ENCODE measurements at places on chromosomes 5 and 9. TPM values are rescaled to one million over a fixed set of nuclear protein-coding genes. Genes with fewer than 3 reads are reported as not detected.

- H3K4me1 ChIP-seq, result no peaks in the 10 kb centered on the region
- peak within 1 kb of the TSS; percentile 58 for H3K4me3 ChIP-seq
- peak within 1 kb of the TSS; percentile 84 for H3K27ac ChIP-seq
- H3K27me3 ChIP-seq, result no peaks in the 10 kb centered on the region
- no peaks in the 10 kb centered on the region for H3K36me3 ChIP-seq
- peak; percentile 64 for DNase-seq
Measured at GRCh38 chr5:84384604-84385575, at the start of gene EDIL3. EDIL3 (minus strand) TSS chr5:84384880; CDS start chr5:84384374, 506 bp downstream.

Gene IRX1
- total RNA-seq, result not detected

Gene SPINK14
- not detected for total RNA-seq

Gene SAXO1
- total RNA-seq, result not detected

DNA sequence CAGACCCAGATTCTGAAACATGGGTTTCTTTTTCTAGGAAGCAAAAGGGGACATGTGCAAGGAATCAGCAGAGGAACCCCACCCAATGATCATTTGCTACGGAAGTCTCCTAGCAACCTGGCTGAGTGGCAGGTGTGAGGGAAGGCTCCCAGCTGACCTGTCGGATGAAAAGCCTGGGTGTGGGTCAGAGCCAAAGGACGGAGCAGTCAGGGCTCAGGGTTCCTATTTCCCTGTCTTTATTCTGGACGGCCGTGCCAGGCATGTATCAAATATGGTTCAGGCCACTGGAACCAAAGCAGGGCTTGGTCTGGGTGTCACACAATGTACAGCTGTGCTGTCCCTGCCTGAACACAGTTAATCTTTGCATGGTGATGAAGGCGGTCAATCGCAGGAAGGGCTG is 20.1 kb downstream of the STK10 start:
- H3K27ac ChIP-seq, result no peak overlapping the region
- DNase-seq, result no peak
- H3K27me3 ChIP-seq, result no peaks in the 10 kb centered on the region
- H3K36me3 ChIP-seq, result no peaks in the 10 kb centered on the region
- H3K4me3 ChIP-seq, result no peak overlapping the region

DNA sequence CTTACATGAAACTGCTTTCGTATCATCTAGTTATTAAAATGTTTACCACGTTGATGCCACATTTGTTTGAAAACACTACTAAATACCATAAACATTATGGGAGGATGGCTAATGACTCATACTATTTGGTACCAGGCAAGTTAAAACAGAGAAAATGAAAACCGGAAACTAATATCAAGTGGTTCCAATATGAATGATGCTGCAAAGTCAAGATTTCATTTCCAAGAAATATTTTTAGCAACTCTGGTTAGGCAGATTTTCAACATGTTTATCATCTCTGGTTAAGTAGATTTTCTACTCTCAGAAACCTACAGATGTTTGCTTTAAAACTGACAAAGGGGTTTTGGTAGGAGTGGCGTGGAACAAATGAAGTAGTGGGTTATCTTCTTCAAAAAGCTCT is 4.9 kb upstream of the F2R start:
- no peak for DNase-seq
- no peak overlapping the region for H3K27ac ChIP-seq
- H3K4me3 ChIP-seq, result no peak overlapping the region
- H3K4me1 ChIP-seq, result no peaks in the 10 kb centered on the region
- no peaks in the 10 kb centered on the region for H3K36me3 ChIP-seq
- H3K27me3 ChIP-seq, result peaks cover 5% of the 10 kb centered on the region

DNA sequence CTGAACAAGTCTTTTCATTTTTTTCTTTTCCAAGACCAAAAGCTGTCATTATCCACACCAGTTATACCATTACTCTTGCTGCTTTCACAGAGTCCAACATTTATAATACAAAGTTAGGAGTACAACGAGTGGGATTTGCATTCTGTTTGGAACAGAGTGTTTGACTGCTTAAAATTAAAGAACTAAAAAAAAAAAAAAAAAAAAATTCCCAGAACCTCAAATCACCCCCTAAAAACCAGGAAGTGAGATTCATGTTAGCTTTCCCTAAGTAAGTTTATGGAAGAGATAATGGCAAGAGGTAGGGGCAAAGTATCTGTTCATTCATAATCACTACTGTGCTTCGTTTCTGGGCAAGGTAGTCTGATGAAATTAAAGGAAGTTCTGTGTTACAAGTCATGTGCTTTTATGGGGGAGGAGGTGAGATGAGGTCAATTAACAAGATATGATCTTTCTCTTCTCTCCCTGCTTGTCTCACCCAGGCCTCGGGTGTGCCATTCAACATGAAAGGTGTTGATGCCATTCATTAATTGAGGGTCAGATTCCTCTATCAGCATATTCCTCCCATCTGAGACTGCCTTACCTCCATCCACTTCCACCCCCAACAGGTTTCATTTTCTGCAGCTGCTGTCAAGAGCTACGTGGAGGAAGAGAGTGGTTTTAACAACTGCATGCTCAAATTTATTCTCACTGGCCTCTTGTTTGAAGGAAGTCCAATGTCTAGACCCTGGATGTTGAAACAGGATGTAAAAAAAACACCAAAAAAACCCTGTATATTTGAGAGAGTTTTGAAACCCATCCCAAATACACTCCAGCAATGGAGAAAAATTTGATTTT is 58.1 kb downstream of the MARCHF3 start:
- no peaks in the 10 kb centered on the region for H3K36me3 ChIP-seq
- peaks cover 6% of the 10 kb centered on the region for H3K4me1 ChIP-seq
- DNase-seq, result peak; percentile 51
- no peaks in the 10 kb centered on the region for H3K27me3 ChIP-seq

DNA sequence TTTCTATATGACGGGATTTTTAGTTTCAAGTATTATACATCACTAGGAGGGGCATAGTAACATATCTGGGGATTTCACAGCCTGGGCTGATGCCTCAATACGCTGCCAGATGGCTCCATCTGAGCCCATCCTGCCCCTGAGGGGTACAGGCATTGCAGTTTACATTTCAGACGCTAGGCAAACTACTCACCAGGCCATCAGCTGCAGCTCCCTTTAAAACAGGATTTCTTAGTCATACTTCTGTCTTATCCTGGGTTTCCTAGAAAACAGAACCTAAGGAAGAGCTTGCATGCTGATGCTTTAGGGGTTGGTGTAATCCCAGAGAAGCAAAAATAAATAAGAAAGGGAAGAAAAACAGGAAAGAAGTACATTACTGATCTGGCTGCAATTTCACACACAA is 372.8 kb upstream of the PIK3R1 start:
- H3K4me3 ChIP-seq, result no peak overlapping the region
- no peak for DNase-seq
- no peaks in the 10 kb centered on the region for H3K36me3 ChIP-seq
- no peak overlapping the region for H3K27ac ChIP-seq

Gene HBEGF
- 4.3 TPM for total RNA-seq

Gene PHYHD1
- 6.6 TPM for total RNA-seq

- H3K4me1 ChIP-seq, result no peaks in the 10 kb centered on the region
- H3K27me3 ChIP-seq, result peaks cover 17% of the 10 kb centered on the region
- H3K27ac ChIP-seq, result no peak overlapping the region
Measured at GRCh38 chr5:79508354-79508753, 5.6 kb downstream of the HOMER1 start.

DNA sequence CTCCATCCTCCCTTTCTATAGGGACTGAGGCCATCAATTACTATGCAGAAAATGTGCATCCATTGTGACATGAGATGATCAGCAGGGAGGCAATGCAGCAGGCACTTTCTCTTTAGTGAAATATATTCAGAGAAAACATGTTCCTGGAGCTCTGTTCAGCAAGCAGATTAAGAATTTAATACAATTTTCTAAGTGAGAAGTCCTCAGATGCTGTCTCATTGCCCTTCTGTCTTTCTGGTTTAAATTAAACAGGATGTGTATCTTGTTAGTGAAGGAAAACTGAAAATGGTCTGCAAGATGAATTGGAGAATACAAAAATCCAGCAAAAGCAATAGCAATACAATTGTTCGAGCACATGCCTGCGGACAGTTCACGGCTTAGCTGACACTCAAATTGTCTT is 445.8 kb upstream of the RIOK2 start:
- no peaks in the 10 kb centered on the region for H3K27me3 ChIP-seq
- no peak overlapping the region for H3K27ac ChIP-seq
- H3K4me3 ChIP-seq, result no peak overlapping the region
- no peak for DNase-seq

DNA sequence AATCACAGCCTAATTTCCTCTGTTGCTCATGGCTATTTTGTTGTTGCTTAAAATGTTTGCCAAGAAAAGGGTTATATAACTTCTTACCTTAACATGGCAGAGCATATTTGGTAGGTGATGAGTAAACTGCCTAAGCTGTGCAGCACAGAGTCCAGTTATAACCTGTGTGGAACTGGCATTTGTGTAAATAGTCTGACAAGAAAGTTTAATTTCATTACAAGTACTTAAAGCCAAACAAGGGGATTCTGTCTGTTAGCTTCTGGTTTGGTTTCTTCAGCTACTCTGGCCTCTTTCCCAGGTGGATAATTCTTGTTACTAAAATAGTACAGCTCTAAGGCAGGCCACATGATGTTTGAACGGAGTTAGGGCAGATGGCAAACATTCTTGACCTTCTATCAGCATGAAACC is 72.2 kb downstream of the PTCD2 start:
- H3K27ac ChIP-seq, result no peak overlapping the region
- DNase-seq, result no peak
- H3K4me1 ChIP-seq, result no peaks in the 10 kb centered on the region
- no peaks in the 10 kb centered on the region for H3K27me3 ChIP-seq
- no peak overlapping the region for H3K4me3 ChIP-seq

DNA sequence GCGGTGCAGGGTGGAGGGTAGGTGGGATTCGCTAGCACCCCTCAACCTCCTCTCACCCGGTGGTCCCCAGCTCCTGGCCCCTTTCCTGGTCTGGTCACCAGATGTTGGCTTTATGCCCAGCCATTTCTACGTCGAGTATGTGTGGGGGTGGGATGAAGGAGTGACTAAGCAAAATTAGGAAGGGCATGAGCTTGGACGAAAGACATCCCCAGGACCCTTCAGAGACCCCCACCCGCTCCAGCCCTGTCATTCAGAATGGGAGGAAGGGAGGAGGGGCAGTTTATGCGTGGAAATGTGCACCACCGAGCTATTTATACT is 742 bp downstream of the BHMT2 start:
- no peaks in the 10 kb centered on the region for H3K4me1 ChIP-seq
- H3K4me3 ChIP-seq, result no peak overlapping the region
- DNase-seq, result no peak
- no peaks in the 10 kb centered on the region for H3K36me3 ChIP-seq

DNA sequence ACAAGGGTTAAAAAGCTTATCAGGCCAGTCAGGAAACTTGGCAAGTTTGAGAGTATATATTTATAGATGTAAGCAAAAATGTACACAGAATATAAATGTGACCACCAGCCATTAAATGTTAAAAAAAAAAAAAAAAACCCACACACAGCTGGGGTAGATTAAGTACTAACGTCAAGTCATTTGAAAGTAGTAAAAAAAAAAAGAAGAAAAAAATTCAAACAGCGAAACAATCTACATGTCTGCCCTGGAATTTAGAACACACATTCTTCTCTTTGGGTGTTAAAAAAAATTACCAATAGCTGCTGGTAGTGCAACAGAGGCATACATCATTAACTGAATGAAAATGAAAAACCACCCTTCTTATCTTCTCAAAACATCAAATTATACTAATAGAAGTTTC is 269.7 kb downstream of the MLLT3 start:
- H3K27me3 ChIP-seq, result no peaks in the 10 kb centered on the region
- no peak for DNase-seq
- no peak overlapping the region for H3K4me3 ChIP-seq
- H3K36me3 ChIP-seq, result no peaks in the 10 kb centered on the region
- no peak overlapping the region for H3K27ac ChIP-seq

GRCh38 chr9:4768681-4769080 is 24.1 kb upstream of the RCL1 start:
- no peak overlapping the region for H3K4me3 ChIP-seq
- H3K4me1 ChIP-seq, result no peaks in the 10 kb centered on the region
- H3K27me3 ChIP-seq, result no peaks in the 10 kb centered on the region
- DNase-seq, result no peak

Gene C6
- total RNA-seq, result 1.1 TPM

DNA sequence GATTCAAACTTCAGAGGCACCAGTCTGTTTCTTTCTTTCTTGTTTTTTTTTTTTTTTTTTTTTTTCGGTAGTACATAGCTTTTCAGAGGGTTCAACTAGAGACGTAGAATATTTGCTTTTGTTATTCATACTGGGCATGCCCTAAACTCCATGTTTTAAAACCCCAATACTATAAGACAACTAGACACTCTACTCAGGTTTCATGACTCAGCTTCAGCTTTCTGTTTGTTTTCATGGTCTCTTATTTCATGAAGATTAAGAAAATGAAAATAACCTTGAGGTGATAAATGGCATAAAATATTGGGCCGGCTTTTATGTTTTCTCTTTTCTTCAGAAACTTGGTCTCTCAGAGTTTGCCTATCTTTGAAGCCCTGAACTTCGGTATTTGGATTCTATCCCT is 2126.3 kb upstream of the ACO1 start:
- DNase-seq, result no peak
- no peak overlapping the region for H3K4me3 ChIP-seq

Gene ANKRD34B
- total RNA-seq, result not detected
